ENCODE measurements at places on chromosomes 3 and 15. TPM values are rescaled to one million over a fixed set of nuclear protein-coding genes. Genes with fewer than 3 reads are reported as not detected.

MED12L gene
- total RNA-seq = 0.55 TPM

STRC gene
- total RNA-seq = 0.22 TPM

RTP2 gene
- not detected for total RNA-seq

CSPG5 gene
- 0.66 TPM for total RNA-seq

SEMA5B gene
- not detected for total RNA-seq

C2CD4A gene
- total RNA-seq = 0.11 TPM

NCKIPSD gene
- total RNA-seq = 56.3 TPM

GOLGA6L10 gene
- total RNA-seq = 1.1 TPM

ZBED2 gene
- 0.35 TPM for total RNA-seq

LRTM1 gene
- not detected for total RNA-seq

CDC25A gene
- total RNA-seq = 42.4 TPM

CMTM7 gene
- total RNA-seq = 37.1 TPM

SOX14 gene
- not detected for total RNA-seq

ALPK3 gene
- 6.9 TPM for total RNA-seq

HIGD2B gene
- total RNA-seq = not detected

CGNL1 gene
- total RNA-seq = 0.86 TPM

- no peak for DNase-seq
Observed at GRCh38 chr15:83846847-83847246, 192.9 kb downstream of the ADAMTSL3 start.

DNA sequence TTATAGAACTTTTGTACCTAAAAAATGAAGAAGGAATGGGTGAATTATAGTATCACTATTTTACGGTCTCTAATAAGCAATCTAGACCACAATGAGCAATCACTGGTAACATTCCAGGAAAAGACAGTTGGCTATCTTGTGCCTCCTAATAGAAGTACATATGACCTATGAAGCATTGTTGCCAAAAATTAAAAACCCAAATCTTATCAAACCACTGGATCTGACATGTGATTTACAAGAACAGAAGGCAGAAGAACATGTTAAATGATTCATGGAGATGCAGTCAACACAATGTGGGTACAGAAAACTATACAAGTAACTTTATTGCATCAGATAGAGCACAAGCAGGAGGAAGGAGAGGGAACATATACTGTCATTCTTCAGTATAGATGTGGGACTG lies 14.5 kb upstream of the HYKK start:
- DNase-seq = no peak

DNA sequence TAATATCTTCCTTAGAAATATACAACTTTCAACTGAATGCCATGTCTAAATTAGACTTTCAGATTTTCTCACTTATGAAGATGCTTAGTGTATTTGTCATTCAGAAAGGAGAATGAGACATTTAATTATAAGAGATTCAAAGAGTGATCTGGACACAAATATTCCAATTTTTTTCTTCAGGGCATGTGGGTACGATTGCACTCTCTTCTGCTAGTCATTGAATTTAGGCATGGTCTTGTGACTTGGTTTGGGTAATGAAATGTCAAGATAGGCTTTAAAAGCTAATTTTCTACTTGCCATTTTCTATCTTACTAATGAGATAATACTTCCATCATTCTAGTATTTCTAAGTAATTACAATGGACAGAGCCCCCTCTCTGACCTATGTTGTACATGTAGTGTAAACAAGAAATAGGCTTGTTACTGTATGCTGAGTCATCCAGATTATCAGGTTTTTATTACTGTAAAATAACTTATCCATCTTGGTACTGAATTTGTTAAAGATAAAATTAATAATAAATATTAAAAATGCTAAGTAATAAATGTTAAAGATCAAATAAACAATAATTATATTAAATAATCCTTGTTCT lies 770.8 kb upstream of the BCHE start:
- peak; percentile 54 for DNase-seq

DNA sequence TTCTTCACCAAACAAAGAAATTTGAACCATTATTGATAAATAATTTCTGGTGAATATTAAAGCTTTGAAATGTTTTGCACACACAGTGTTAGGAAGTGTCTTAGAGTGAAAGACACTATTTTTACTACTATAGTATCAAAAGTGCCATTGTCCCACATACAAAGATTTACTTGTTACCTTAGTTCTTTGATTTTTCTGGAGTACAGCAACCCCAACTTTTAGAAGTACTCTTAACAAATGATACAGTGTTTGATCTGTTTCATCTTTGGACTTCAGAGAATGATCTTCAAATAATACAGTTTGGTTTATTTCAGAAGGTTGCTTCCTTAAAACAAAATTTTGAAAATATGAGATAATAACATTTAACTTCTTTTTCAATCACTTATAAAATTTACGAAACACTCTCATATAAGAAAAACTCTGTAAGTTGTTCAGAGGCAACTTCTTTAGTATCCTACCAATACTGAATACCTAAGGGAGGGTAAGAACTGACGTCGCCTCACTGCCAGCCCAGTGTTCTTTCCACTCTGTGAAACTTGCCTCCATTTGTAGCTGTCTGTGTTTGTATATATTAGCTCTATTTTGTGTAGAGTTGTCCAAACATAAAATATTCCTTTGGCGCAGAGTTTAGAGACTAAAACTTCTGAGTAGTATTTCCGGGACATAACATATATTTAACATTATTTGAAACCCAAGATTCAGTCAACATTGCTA lies 464.2 kb downstream of the LPP start:
- DNase-seq = no peak

GRCh38 chr3:111688190-111688800 lies 93.1 kb upstream of the ZBED2 start:
- DNase-seq = no peak

- DNase-seq = no peak
Observed at GRCh38 chr3:121063628-121064027, 155.6 kb downstream of the STXBP5L start.

GRCh38 chr3:126245811-126246727 lies 65.7 kb upstream of the ALDH1L1 start:
- DNase-seq = peak; percentile 46

DNA sequence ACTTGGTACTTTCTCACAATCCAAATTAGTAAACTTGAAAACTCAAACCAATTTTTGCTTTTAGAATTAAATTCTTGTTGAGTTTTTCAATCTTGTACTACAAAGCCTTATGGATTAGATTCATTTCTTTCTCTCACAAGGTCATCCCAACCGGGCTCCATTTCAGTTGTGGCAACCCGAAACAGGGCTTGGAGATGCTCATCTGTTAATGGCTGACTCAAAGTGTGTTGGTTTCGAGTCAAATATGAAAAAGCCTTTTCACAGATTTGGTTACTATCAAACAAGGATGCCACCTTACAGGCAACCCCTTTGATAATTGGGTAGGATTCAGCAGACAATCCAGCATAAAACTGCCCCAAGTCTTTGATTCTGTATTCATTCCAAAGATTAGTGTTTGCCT lies 1.8 kb downstream of the EPM2AIP1 start:
- DNase-seq = no peak

DNA sequence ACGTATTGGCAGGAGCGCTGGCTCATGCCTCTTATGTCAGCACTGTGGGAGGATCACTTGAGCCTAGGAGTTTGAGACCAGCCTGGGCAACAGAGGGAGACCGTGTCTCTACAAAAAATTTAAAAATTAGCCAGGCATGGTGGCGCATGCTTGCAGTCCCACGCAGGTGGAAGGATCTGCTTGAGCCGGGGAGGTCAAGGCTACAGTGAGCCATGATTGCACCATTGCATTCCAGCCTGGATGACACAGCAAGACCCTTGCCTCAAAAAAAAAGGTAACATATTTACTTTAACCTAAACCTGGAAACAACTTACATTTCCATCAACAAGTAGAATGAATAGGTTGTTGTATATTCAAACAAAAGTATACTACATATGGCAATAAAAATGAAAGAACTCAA lies 78.1 kb downstream of the HERC2 start:
- no peak for DNase-seq

DNA sequence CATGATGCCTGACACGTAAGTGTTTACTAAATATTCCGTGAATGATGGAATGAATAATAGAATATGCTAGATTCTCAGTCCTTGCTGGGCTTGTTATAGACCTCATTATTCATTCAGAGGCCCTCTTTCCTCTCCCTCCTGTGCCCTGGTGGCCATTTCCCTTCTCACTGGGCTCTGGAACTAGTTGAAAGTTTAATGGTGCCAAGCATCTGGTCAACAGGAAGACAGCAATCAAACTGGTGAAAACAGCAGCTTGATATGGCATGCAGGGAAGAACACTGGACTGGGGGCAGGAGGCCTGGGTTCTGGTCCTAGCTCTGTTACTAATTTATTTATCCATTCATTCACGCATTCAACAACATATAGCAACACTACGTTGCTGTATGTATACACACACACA lies 3.7 kb upstream of the APOD start:
- DNase-seq = no peak

- no peak for DNase-seq
Observed at GRCh38 chr3:15556512-15556911, 35.0 kb upstream of the COLQ start.

DNA sequence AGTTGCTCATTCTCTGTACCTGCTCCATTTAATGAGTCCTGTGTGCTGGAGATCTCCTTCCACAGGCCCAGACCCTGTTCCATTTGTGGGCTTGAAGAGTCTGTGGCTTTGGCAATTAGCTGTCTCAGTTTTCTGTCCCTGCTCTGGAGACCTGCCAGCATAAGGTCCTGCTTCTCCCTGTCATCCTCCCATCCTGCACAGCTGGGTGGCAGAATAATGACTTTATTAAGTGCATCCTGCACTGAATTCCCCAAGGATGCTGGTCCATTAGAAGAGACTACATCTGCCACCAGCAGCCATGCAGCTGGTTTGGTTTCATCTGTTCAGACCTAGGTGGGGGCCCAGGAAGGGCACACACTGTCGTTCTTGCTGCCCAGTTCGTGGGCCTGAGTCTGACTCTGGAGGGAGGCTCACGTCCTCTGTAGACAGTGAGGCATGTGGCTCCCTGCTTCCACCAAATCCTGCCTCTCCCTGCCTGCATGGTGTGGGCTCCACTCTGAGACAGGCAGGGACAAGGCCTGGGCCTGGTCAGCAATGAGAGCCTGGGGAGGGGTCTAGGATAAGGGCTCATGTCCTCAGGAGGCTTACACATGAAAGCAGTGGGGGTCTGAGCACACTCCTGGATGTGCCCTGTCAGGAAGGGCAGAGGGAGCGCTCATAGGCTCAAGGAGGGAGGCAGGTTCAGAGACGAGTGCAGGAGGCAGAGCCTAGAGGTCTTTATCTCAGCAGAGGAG lies 78.4 kb upstream of the PRR23E start:
- DNase-seq = no peak

DNA sequence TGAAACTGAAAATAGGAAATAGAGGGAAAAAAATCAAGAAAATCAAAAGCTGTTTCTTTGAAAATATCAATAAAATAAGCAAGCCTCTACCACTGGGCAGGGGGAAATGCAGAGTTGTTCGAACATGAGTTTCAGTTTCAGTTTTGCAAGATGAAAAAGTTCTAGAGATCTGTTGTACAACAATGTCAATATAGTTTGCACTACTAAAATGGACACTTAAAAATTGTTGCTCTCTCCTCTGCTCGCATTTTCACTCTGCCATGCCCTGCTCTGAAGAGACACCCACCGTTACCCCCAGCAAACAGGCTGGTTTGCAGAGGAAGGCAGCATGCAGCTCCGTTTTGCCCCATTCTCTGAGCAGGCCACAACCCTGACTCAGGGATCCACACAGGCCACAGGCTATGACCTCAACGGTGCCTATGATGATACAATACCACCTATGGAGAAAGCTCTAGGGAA lies 64.5 kb downstream of the ZNF148 start:
- DNase-seq = no peak

DNA sequence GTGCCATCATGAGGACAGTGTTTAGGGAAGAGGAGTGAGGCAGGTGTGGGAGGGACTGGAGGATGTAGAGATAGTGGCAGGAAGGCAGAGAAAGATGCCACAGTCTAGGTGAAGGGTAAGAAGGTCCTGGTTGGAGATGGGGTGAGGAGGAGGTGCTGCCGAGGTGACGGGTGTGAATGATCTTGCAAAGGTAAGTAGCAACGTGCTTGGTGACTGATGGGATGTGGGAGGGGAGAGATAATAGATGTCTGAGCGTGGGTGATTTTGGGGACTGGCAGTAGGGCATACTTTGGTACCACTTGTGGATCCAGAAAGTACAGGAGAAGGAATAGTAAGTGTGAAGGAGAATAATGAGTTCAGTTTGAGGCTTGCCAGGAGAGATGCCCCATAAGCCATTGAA lies 27.2 kb downstream of the EPHB3 start:
- no peak for DNase-seq

DNA sequence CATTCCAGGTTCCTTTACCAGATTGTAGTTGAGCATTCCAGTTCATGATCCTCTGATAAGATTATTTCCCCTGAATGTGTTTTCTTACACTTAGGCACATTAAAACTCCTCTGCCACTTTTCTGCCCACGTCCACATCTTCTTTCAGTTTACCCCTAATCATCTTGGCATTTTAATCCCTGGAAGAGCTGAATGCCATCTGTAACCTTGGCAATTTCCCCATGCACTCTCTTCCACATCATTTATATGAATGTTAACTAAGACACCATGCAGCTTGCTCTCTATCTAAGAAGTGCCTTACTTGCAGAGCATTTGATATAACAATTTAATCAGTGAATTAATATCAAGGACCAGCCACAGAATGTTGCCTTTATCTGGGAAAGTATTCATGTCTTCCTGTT lies 25.8 kb downstream of the TIMP4 start:
- no peak for DNase-seq

DNA sequence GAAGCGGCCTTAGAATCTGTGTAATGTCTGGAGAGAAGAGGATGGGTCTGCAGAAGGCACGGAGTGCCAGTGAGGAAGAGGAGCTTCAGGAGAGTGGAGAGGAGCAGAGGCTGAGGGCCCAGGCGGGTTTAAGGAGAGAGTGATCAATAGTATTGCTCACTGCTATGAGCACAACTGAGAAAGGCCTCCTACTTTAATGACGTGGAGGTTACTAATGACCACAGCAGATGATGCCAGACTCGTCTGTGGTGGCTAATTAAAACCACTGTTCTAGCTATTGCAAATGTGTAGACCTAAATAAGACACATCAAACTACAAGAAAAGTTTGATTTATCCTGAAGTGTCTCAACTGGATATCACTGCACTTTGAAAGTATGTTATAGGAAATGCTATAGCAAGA lies 33.2 kb downstream of the MTMR10 start:
- no peak for DNase-seq

GRCh38 chr3:100254168-100254777 lies 6.5 kb upstream of the TBC1D23 start:
- DNase-seq = peak; percentile 82

DNA sequence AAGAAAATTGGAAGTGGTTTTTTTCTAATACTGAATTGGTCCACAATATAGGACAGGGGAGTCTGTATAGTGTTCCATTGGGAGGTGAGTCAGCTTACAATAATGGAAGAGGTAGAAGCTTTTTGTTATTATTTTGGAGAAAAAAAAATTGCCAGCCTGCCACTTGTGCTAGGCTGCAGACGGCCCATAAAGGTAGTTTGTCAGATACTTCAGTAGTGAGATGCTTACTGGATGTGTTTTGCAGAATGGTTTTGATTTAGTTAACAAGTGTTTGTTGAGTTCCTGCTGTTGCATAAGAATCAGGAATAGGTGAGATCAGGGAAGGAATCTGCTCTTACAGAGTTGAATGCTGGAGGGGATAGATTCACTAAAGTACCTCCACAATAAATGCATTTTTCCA lies 1.0 kb downstream of the DTWD1 start:
- peak; percentile 1 for DNase-seq

All from PC-3 (cell line).